T-helper 1 cell (primary cell): ENCODE measurements at places on chromosomes 16 and 17.

- DNase-seq: no peak
These were observed 45.6 kb upstream of the CLEC18B start for GRCh38 chr16:74466872-74467271.

DNA sequence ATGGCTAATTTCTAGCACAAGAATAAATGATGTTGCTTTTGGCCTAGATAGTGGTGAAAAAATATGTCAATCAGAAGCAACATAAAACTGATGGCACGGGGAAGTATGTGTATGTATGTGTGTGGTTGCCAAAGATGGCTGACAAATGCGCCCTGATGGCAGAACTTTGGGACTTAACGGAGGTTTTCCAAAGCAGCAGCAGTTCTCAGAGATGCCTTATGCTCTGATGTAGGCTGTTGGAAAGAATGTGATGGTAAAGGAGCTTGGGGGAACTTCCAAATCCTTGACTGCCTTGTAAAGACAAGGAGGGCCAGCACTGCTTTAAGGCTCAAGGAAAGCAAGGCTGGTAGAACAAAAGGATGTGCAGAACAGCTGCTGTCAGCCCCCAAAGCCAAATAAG lies 16.0 kb downstream of the KCTD19 start:
- no peak for DNase-seq

DNA sequence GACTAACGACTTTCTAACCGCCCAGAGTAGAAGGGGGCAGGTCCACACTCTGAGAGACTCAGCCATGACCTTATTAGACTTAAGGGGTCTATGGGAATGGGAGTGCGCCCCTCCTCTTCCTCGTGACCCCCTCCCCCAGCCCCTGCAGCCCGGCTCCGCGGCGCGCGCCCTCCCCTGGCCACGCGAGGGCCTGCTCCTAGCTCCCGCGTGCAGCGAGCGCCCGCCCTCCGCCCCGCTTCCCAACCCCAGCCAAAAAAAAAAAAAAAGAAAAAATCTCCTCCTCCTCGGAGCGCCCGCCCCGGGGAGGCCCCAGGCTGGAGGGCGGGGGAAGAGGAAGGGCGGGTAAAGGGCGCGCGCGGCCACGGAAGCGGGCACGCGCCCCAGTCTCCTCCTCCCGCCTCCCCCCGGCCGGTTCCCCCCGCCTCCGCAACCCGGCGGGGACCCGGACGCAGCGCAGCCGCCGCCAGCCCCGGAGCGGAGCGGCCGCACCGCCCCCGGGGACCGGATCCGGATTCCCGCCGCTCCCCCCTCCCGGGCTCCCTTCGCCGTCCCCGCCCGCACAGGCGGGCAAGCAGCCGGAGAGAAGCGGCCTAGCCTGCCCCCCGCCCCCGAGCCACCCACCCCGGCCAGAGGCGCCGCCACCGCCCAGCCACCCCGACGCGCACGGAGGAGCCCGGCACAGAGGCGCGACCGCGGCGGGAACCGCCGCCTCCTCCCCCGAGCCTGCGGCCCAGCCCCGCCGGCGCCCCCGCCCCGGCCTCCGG lies 949 bp downstream of the UBTF start:
- DNase-seq: peak; percentile 80

DNA sequence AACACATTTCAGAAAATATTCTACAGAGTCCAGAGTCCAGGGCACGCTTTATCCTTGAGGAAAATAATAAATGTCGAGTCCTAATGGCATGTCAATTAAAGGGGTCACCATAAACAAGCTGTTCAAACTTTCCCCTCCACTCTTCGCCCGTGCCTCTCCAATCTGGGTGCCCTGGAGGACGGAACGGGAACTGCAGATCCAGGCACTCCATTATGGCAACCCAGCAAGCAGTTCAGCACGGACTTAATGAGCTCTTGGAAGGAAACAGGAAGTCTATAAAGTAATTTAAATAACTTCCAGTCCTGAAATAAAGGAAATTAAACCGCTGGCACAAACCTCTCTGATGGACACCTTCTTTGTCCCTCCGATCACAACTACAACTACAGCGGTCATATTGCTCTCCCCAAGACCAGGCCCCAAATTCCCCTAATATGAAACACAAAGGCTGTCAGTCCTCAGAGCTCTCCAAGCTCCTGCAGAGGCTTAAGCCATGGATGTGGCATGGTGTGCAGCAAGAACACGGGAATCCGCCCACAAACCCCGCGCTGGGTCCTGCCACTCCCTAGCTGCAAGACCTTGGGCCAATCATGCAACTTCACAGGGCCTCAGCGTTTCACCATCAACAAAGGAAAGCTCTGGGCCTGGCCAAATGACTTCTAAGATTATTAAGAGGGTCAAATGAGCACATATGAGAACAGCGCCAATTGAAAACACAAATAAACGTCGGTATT lies 52.6 kb downstream of the ZFHX3 start:
- no peak for DNase-seq

- no peak for DNase-seq
These were observed 48.8 kb downstream of the PIMREG start for GRCh38 chr17:6492892-6493674.

- no peak for DNase-seq
These were observed 71.9 kb upstream of the NOG start for GRCh38 chr17:56521414-56522141.

GRCh38 chr16:48173889-48174288 lies 18.1 kb upstream of the ABCC12 start:
- DNase-seq: no peak

- DNase-seq: no peak
These were observed 35.4 kb upstream of the ENPP7 start for GRCh38 chr17:79695293-79695790.

DNA sequence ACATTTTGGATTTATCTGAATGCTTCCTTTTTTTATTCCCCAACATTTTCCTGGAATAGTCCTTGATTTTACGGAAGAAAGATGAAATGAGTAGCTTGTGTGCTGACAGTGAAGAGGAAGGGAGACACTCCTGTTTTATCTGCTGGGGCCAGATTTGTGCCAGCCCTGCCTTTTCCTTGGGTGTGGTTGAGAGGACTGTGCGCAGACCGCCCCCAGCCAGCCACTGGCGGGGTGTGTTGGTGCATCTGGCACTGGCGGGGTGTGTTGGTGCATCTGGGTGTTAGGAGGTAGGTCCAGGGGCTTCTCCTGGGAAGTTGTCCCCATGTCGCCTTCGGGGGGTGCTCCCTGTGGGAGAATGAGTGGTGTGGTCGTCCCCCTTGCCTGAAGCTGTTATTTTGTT lies 39.5 kb downstream of the RAP1GAP2 start:
- no peak for DNase-seq

- DNase-seq: no peak
These were observed 89.7 kb downstream of the NPIPB11 start for GRCh38 chr16:29316761-29317183.

GRCh38 chr17:13484020-13484419 lies 117.7 kb downstream of the HS3ST3A1 start:
- DNase-seq: no peak

DNA sequence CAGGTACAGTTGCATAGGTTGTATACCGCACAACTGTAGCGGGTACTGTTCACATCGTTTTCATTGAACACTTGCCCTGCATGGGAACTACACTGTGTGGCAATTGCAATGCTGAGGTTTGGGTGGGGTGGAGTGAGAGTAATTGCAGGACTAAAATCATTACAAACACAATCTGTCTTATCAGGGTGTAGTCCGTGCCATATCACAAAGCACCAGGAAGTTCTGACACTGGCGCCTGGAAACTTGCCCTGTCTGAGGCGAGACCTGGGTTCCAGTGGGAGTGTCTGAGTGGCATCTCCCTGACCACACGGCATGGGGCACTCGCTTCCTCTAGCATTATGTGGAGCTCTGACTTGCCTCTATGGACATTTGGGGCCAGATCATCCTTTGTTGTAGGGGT lies 153.4 kb downstream of the RGS9 start:
- DNase-seq: no peak

GRCh38 chr16:17448640-17449638 lies 21.8 kb downstream of the XYLT1 start:
- DNase-seq: no peak

- DNase-seq: no peak
These were observed 5.4 kb upstream of the FSCN2 start for GRCh38 chr17:81522491-81523401.

DNA sequence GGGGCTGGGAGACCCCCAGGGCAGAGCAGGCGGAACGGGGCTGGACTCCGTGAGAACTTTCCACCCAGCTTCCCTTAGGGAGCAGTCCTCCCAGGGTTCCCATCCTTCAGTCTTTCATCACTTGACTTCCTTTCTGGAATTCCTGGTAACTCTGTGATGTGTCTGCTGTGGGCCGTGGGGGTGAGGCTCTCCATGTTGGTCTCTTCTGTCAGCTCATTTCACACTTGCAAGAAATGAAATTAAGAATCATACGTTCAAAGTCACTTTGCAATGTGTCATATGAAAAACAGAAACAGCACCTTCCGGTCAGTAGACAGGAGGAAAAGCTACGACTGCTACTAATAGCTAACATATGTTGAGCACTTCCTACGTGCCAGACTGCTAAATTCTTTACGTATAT lies 5.4 kb upstream of the BBS2 start:
- DNase-seq: no peak

DNA sequence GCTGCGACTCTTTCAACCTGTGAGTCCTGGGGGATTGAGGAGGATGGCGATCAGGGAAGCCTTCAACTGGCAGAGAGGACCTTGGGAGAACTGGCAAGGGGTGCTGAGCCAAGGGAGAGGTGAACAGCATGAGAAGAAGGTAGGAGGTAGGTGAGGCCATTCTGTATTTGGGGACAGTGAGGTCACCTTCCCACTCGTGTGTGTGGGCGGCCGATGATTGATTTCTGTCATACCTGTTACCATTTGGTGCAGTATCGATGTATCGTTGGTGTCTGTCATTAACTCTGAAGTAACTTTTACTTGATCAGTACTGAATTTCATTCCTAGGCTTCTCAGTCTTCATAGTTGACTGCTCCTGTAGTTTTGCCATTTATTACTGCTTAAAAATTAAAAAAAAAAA lies 3.8 kb downstream of the ARSG start:
- DNase-seq: no peak

GRCh38 chr16:81261049-81261648 lies 22.7 kb downstream of the BCO1 start:
- DNase-seq: no peak

DNA sequence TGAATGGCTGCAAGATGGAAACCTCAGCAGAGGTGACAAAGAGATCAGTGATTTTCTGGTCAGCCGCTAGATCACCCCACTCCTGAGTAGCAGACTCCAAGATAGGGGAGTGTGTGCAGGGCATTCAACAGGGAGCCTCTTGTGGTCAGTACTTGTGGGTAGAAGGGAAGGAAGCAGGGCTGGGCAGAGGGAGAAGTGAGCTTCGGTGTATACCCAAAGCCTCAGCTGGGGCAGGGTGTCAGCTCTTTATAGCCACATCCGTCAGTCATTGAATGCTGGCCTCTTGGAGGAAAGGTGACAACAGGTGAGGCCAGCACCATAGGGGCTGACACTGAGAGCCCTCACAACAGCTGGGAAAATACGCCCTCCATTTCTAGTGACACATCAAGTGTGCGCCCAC lies 2.2 kb upstream of the SLC12A3 start:
- no peak for DNase-seq

GRCh38 chr16:16092925-16093627 lies 130.2 kb downstream of the ABCC6 start:
- DNase-seq: no peak

DNA sequence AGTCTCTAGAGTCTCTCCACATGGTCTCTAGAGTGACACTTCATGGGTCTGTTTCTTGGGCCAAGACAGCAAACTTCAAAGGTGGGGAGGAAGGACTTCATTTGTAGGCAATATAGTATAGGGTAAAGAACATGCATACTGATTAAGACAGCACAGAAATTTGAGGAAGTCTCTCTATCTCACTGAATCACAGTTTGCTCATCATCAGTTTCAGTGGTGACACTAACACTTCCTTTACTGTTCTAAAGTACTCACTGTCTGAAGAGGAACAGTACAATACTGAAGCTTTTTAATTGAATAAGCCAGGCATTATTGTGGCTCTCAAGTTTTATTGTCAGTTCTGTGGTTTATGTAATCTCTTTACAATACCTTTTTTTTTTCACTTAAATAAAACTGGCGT lies 656.4 kb upstream of the CDH8 start:
- DNase-seq: no peak

DNA sequence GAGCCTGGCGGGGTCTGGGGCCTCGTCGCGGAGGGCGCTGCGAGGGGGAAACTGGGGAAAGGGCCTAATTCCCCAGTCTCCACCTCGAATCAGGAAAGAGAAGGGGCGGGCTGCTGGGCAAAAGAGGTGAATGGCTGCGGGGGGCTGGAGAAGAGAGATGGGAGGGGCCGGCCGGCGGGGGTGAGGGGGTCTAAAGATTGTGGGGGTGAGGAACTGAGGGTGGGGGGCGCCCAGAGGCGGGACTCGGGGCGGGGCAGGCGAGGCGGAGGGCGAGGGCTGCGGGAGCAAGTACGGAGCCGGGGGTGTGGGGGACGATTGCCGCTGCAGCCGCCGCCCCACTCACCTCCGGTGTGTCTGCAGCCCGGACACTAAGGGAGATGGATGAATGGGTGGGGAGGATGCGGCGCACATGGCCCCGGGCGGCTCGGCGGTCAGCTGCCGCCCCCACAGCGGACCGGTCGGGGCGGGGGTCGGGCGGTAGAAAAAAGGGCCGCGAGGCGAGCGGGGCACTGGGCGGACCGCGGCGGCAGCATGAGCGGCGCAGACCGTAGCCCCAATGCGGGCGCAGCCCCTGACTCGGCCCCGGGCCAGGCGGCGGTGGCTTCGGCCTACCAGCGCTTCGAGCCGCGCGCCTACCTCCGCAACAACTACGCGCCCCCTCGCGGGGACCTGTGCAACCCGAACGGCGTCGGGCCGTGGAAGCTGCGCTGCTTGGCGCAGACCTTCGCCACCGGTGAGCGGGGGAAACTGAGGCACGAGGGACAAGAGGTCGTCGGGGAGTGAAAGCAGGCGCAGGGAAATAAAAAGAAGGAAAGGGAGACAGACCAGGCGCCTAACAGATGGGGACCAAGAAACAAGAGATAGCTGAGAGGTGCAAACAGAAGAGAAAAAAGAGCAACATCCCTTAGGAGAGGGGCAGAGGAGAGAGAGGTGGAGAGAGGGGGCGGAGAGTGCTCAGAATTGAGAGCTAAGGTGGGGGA lies at the start of gene PNMT:
Gene PNMT (plus strand): TSS at position 509 of the 980 bp plus-strand sequence. CDS start 23 bp downstream, at position 532.
- peak; percentile 66 for DNase-seq

DNA sequence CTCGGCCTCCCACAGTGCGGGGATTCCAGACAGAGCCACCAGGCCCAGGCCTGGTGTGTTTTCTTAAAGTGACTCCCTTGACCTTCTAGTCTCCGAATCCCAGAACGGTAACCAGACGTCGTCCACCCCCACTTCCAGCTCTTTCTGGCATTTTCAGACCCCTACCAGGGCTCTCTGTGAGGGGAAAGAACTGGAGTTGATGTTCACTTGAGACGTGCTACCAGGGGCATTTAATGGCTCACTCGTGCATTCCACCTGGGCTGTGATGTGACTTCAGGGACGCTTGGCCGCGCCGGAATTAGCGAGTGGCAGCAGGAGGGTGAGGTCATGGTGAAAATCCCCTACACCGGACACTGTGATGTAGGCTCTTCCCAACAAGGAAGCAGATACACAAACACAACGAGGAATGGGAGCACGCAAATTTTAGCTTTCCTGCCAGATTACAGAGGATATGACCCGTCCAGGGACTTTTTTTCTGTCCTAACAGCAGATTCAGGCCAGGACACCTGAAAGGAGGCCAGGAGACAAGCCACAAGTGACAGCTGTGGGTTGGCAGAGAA lies 1.1 kb upstream of the GNA13 start:
- DNase-seq: no peak

- DNase-seq: no peak
These were observed 211.3 kb downstream of the CA10 start for GRCh38 chr17:51947160-51947735.

GRCh38 chr17:19359856-19360255 lies 2.7 kb downstream of the B9D1 start:
- no peak for DNase-seq
